AG20443 (cell line): ENCODE measurements at places on chromosomes 12 and 14.

- no peak for DNase-seq
These were observed 5.4 kb downstream of the RAPGEF3 start for GRCh38 chr12:47753021-47754001.

- peak; percentile 35 for DNase-seq
These were observed 1.3 kb upstream of the SLC41A2 start for GRCh38 chr12:104959335-104959841.

- no peak for DNase-seq
These were observed 39.5 kb upstream of the NR1H4 start for GRCh38 chr12:100434177-100434576.

DNA sequence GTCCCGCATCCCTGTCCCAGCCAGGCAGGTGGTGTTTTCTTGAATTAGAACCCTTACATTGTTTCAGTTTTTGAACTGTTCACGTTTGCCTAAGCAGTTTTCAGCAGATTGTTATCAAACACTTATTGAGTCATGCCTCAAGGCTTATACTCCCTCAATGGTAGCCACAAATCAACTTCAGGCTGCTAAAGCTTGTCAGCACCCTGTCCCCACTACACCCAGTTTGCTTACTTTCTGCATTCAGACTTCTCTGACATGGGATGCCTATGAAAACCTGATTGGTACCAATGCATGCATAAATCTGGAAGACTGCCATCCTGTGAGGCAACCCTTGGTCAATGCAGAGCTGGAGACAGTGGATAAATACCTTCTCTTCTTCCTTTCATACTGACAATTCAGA is 225.4 kb downstream of the BTG1 start:
- peak; percentile 17 for DNase-seq

GRCh38 chr14:102893452-102893851 is 29.0 kb upstream of the AMN start:
- peak; percentile 92 for DNase-seq

GRCh38 chr12:54654926-54655325 is 6.8 kb upstream of the DCD start:
- DNase-seq = no peak

GRCh38 chr14:51609955-51610283 is 41.8 kb upstream of the FRMD6 start:
- DNase-seq = no peak

GRCh38 chr12:123723765-123724164 is 11.6 kb downstream of the ATP6V0A2 start:
- DNase-seq = no peak

GRCh38 chr12:110023059-110023980 is 24.1 kb downstream of the ANKRD13A start:
- DNase-seq = peak; percentile 65

- DNase-seq = peak; percentile 60
These were observed 15.1 kb downstream of the PPM1H start for GRCh38 chr12:62919838-62920237.

GRCh38 chr12:11755302-11755930 is 105.9 kb downstream of the ETV6 start:
- DNase-seq = peak; percentile 25

- no peak for DNase-seq
These were observed 150.1 kb upstream of the LRIG3 start for GRCh38 chr12:59070322-59070933.

GRCh38 chr12:111838353-111838752 is 3.7 kb upstream of the MAPKAPK5 start:
- DNase-seq = no peak

GRCh38 chr12:12357719-12358461 is 1.0 kb downstream of the BORCS5 start:
- DNase-seq = no peak

GRCh38 chr12:96401076-96401871 is 1.0 kb upstream of the CDK17 start:
- peak; percentile 60 for DNase-seq

- no peak for DNase-seq
These were observed 27.0 kb downstream of the DHRS2 start for GRCh38 chr14:23663127-23663526.

GRCh38 chr12:130878193-130879185 is 6.6 kb downstream of the RAN start:
- no peak for DNase-seq

- no peak for DNase-seq
These were observed 20.7 kb downstream of the AHNAK2 start for GRCh38 chr14:104957146-104958113.

- DNase-seq = peak; percentile 42
These were observed 46.0 kb upstream of the CHST11 start for GRCh38 chr12:104410786-104411185.

DNA sequence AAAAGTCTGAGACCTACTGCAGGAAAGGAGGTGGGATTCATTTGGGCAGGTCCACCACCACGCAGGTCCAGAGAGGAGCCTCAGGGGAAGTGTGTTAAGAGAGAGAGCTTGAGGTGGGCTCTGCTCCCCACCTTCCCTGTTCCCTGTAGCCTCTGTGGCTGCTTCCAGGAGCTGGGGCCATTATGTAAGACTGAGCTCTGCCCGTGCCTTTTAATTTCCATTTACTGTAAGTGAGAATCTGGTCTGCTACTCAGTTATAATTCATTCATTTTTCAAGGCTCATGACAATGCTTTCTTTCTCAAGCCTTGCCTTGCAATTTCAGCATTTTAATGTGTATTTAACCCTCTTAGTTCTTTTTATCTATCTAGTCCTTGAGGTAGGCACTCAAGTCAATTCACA is 8.3 kb downstream of the SLC4A8 start:
- no peak for DNase-seq

DNA sequence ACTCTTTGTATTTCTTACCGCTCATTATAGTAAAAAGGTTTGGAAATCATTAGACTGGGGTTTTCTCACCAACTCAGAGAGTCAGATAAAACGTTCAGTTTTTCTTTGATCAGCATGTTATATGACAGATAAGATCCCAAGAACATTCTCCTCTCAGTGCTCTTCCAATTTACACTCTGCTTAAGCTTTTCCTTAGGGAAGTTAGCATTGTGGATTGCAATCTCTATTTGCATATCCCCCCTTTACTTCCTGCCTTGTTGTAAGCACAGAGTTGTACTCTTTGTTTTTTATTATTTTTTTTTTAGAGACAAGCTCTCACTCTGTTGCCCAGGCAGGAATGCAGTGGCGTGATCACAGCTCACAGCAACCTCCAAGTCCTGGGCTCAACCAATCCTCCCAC is 11.4 kb upstream of the CFAP54 start:
- no peak for DNase-seq

DNA sequence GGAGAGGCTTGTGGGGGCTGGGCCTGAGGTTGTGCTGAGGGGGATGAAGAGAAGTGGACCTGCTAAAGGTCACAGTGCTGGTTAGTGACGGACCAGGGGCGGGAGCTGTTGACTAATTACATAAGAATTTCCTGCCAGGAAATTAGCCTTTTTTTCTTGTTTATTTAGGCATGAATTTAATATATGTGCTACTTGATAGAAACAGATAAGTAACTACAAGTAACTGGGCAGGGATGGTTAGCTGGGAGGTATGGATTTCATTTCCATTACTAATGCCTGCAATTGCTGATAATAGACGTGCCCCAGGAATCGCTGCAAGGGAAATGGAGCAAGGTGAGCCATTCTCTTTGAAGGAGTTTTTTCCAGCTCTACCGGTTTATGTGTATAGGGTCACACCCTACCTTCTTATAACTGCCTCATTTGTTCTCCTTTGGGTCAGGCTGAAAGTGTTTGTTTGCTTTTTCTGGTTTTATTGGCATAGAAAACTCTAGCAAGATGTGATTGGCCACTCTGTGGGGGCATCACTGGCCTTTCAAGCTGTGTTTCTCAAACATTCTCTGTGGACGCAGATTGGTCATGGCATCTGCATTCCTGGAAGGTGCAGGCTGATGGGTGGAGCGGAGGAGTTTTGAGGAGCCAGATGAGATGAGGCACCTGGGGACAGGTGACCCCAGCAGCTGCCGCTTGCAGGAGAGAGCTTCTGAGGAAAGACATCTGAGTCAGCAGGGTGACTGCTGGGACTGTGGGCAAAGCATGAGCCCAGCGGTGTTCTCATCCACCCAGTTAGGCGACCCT is 19.0 kb upstream of the GPRC5A start:
- peak; percentile 52 for DNase-seq

DNA sequence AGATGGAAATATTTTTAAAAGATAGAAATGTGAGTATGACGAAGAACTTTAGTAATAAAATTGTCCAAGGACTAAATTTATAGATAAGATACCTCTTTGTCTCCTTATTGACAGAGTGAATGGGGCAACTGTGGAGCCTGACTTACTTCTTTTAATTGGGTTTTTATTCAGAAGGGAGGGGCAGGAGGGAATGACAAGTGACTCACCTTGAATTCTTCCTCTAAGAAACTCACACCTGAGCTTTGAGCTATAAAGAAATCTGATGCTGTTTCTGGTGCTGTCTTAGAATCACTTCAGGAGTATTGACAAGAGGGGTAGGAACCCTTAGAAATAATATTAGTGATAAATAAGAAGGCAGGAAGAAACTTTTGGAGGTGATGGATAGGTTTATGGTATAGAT is 951 bp downstream of the NR1H4 start:
- no peak for DNase-seq

DNA sequence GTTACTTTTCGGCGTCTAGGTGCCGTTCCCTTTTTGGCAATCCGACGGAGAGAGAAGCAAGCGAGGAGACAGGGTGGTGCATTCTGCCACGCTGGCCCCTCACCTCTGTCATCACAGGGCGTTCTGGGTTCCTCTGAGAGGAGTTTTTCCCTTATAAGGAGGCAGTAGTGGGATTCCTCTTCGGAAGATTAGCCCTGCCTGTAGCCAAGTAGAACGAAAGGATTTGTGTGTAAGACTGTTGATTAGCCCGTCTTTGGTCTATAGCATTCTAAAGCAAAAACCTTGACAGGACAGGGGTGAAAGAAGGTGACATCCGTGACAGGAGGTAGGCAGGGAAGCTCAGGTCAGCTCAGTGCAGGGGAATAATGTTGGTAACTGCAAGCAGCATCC is 9.1 kb upstream of the NEMF start:
- peak; percentile 73 for DNase-seq

DNA sequence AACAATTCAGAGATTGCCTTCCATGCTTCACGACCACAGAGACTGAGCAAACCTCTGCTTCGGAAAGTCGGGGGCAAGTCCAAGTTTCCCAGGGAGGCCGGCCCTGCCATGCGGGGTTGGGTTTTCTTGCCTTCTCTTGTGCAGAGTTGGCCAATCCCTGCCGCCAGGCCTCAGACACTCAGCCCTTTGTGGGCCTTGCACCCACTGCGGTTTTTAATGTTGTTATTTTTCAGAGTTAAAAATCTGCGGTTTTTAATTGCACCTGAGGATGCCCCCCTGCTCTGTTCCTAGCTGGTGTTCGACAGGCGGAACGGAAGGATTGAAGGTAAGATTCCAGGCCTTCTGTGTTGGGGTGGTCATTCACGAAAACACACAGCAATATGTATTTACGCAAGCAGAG is 108.7 kb downstream of the CALM1 start:
- no peak for DNase-seq

DNA sequence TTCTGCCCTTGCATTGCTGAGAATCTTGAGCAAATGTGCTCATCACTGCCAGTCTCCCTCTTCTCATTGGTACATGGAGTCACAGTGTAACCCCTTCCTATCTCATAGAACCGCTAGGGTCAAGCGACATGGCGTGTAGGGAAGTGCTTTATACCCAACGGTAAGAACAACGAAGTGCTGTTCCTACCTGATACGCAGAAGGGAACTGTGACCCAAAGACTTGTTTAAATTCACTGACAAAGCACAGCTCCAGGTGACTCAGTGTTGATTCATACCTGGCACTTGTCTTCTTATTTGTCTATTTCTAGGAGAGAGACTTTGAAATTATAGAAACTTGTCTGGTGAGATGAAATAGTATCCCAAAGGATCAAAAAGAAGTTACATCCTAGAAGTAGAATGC is 53.7 kb downstream of the FBXL14 start:
- DNase-seq = no peak

DNA sequence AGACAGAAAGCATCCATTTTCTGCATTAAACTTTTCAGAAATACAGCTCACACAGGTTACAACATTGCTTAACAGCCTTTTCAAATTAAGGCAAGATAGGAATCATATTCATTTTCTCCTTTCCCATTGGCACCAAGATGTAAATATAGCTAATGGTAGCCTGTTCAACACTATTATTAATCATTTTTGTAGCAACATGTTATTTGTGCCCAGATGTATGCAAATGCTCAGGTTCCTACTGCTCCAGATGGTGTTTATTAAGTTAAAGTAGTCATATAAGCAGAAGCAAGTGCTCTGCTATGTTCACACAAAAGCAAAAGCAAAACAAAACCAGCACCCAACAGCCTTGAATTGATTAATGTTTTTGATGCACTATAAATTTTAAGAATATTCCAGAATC is 1110.6 kb downstream of the SLC6A15 start:
- no peak for DNase-seq

GRCh38 chr12:64036414-64036813 is 185.7 kb downstream of the KICS2 start:
- peak; percentile 10 for DNase-seq

GRCh38 chr12:127273626-127274025 is 993.3 kb upstream of the TMEM132C start:
- no peak for DNase-seq

GRCh38 chr12:92062539-92063493 is 82.8 kb downstream of the BTG1 start:
- DNase-seq = no peak

- DNase-seq = no peak
These were observed 311.6 kb upstream of the DIO3 start for GRCh38 chr14:101249676-101250036.

DNA sequence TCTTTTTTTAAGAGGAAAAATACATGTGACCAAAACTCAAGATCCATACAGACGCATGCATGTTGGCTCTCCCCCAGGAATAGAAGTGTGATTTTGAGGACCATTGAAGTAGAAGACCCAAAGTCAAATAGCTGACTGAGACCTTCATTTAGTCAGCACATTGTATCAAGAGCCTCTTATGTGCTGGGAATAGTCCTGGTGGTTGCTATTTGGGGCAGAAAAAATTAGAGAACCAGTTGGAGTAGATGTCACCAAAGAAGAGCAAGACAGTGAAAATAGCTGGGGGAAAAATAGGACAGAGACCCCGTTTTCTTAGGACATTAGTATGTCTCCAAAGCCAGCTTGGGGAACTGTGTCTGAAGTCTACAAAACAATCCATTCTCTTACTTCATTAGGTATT is 93.6 kb downstream of the PELI2 start:
- DNase-seq = no peak

GRCh38 chr14:30256627-30257026 is 302.3 kb upstream of the G2E3 start:
- DNase-seq = no peak

DNA sequence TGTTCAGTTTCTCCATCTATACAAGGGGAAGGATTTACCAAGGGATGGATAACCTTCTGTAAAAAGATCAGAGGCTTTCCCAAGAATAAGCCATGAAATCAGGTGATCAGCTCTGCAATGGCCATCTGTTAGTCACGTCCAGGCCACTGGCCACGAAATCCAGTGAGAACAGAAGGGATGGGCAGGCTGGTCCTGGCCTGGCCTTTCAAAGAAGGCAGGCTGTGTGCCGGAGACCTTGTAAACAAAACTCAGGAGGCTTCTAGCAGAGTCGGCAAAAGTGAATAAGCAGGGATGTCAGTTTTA is 68.5 kb downstream of the RNF34 start:
- DNase-seq = no peak
